ENCODE measurements at places on chromosomes 11 and 22. TPM values are rescaled to one million over a fixed set of nuclear protein-coding genes. Genes with fewer than 3 reads are reported as not detected.

Gene POU2AF1
- 0.04 TPM for total RNA-seq

Gene BCR
- total RNA-seq = 12.7 TPM

DNA sequence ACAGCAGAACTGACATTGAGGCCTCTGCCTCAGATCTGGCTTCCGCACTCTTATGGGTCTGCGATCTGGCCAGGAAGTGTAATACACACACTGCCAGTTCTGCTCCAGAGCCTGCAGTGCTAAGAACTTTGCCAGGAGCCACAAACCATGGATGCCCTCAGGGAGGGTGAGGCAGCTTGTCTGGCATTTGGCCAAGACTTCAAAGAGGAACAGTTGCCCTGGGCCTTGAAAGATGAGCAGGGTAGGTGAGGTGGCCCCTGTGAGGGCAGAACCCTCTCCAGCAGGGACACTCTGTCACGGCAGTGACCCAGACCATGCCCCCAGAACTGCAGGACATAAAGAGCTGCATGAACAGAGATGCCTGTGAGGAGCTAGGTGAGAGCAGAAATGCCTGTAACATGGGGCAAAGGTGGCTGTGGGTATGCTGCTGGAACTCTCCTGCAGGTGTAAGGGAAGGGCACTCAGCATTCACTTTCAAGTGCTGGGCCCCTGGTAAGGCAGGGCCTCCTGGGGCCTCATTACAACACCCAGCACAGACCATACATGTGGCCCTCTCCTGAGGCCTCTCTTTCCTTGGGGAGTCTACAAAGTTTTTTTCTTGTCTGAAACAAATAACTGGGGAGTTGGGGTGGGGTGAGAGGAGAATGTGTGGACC lies 47.3 kb downstream of the NEU3 start:
- H3K36me3 ChIP-seq = no peaks in the 10 kb centered on the region
- H3K27ac ChIP-seq = no peak overlapping the region
- H3K4me1 ChIP-seq = peaks cover 6% of the 10 kb centered on the region
- peak; percentile 54 for DNase-seq
- peaks cover 2% of the 10 kb centered on the region for H3K27me3 ChIP-seq

- peaks cover 4% of the 10 kb centered on the region for H3K4me1 ChIP-seq
- H3K27me3 ChIP-seq = no peaks in the 10 kb centered on the region
- no peak overlapping the region for H3K27ac ChIP-seq
- H3K4me3 ChIP-seq = no peak overlapping the region
- H3K36me3 ChIP-seq = no peaks in the 10 kb centered on the region
Measured at GRCh38 chr11:92383430-92383829, 158.8 kb downstream of the FAT3 start.

Gene GRAMD1B
- total RNA-seq = 7.4 TPM

GRCh38 chr11:93209466-93209865 lies 11.7 kb upstream of the SLC36A4 start:
- no peaks in the 10 kb centered on the region for H3K27me3 ChIP-seq
- no peak overlapping the region for H3K27ac ChIP-seq
- no peaks in the 10 kb centered on the region for H3K36me3 ChIP-seq
- DNase-seq = no peak
- H3K4me3 ChIP-seq = no peak overlapping the region

Gene P2RX6
- 19.8 TPM for total RNA-seq

Gene KCNC1
- total RNA-seq = 0.18 TPM

Measured in muscle of leg (tissue), 16 donors.